ENCODE measurements at places on chromosomes 3 and 15.
A peak's percentile ranks its signal among the peaks of the same experiment; 100 is the strongest.

- no peak for DNase-seq
These were observed 36.9 kb downstream of the LRRFIP2 start for GRCh38 chr3:37137516-37137915.

DNA sequence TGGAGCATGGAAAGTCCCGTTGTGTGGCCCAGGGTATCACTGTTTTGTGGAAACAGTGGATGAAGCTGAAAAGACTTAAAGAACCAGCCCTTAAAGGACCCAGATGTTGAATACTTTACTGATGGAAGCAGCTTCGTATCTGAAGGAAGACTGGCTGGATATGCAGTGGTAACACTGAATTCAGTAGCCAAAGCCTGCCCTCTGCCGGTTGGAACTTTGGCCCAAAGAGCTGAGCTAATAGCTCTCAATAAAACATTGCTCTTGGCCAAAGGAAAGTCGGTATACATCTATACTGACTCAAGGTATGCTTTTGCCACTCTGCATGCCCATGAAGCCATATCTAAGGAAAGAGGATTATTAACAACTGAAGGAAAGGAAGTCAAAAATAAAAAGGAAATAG, 885.4 kb downstream of the PDCD6IP start:
- no peak for DNase-seq

GRCh38 chr3:128369121-128369703, 97.5 kb downstream of the DNAJB8 start:
- DNase-seq, result no peak

- DNase-seq, result no peak
These were observed 88.9 kb upstream of the NEDD4 start for GRCh38 chr15:56082263-56082761.

GRCh38 chr3:140438736-140439470, 239.0 kb upstream of the TRIM42 start:
- no peak for DNase-seq

DNA sequence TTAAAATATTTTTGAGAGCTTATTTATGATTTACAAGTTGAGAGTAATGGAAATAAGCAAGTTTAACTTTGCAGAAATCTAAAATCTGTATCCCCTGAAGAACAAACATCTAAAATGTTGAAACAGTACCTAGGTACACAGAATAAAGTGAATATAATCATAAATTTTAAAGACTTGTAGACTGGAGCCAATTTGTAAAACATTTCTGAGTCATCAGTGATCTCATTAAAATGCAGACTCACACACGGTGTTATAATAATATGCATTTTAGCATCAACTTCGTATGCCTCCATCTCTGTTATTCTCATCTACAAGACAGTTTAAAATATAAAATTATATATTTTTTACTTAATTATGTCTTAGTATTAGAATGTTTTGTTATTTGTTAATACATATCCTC, 399.5 kb upstream of the GOLIM4 start:
- DNase-seq, result no peak

GRCh38 chr3:138640537-138640936, 32.0 kb downstream of the FAIM start:
- no peak for DNase-seq

- DNase-seq, result peak; percentile 16
These were observed 217.8 kb upstream of the CD96 start for GRCh38 chr3:111324151-111324550.

DNA sequence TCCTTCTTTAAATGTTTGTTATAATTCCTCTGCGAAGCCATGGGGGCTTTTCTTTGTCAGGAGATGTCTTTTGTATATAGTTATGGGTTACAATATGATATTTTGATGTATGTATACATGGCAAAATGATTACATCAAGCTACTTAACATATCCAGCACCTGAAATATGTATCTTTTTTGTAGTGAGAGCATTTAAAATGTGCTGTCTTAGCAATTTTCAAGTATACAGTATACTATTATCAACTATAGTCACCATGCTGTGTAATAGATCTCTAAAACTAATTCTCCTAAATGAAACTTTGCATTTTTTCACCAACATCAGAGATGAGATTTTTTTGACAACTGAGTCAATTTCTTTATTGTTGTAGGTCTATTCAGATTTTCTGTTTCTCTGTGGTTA, 77.2 kb downstream of the STXBP5L start:
- no peak for DNase-seq

GRCh38 chr3:187002915-187003314, 72.6 kb downstream of the ST6GAL1 start:
- no peak for DNase-seq

GRCh38 chr3:126958638-126959085, 24.3 kb upstream of the PLXNA1 start:
- DNase-seq, result no peak

DNA sequence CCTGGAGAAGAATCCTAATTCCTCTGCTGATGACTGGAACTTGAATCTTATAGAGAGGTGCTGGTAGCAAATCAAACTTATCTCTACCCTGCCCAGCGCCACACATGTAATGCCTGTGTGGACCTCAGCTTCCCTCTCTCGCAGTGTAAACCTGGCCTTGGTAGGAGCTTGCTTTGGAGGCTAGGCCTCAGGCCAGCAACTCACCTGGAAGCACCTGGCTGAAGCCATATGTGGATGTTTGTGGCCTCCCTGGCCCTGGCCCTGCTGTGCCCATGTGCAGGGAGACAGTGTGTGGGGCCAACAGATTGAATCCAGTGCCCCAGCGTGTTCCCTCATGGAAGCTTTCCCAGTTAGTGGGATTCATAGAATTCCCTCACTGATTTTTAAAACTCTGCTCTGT, 8.4 kb downstream of the TTC21A start:
- no peak for DNase-seq

DNA sequence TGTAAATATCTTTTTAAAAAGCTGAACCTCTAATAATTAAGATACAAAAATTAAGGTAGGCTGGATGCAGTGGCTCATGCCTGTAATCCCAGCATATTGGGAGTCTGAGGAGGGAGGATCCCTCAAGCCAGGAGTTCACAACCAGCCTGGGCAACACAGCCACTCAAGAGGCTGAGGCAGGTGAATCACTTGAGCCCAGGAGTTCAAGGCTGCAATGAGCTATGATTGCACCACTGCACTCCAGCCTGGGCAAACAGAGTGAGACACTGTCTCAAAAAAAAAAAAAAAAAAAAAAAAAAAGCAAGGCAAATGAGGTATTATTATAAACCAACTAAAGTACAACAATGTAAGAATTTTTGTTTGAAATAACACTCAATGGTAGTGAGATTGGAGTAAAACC, 47.6 kb downstream of the EFHB start:
- DNase-seq, result no peak

- DNase-seq, result no peak
These were observed 30.4 kb downstream of the CCDC13 start for GRCh38 chr3:42742688-42743087.

DNA sequence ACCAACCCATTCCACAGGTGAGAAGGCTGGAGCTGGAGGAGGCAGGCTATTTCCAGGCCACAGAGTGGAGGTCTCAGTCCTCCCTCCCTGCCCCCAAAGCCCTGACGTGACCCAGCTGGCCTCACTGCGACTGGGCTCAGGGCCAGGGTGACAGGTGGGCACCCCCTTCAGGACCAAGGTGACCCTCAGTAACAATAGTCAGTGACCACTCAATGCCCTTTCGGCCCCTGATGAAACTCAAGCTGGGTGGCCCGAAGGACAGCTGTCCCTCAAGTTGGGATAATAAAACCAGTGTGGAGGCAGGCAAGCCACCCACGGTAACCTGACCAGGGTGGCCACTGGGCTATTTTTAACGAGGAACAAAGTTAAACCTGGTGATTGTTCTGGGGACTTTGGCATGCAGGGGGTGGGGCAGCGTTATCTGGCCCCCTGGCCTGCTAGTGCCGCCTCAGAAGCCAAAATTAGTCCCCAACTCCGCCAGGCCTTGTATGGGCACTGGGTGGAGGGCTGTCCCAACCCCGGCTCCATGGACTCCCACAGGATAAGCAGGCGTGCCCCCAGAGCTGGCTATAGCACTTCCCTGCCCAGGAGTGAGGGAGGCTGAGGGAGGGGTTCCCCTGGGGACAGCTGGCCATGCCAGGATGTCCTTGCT, 1.1 kb downstream of the TNNC1 start:
- no peak for DNase-seq

GRCh38 chr3:12479919-12480427, 4.3 kb upstream of the TSEN2 start:
- DNase-seq, result peak; percentile 67

- no peak for DNase-seq
These were observed 338.1 kb upstream of the ARHGEF26 start for GRCh38 chr3:153783106-153783505.

DNA sequence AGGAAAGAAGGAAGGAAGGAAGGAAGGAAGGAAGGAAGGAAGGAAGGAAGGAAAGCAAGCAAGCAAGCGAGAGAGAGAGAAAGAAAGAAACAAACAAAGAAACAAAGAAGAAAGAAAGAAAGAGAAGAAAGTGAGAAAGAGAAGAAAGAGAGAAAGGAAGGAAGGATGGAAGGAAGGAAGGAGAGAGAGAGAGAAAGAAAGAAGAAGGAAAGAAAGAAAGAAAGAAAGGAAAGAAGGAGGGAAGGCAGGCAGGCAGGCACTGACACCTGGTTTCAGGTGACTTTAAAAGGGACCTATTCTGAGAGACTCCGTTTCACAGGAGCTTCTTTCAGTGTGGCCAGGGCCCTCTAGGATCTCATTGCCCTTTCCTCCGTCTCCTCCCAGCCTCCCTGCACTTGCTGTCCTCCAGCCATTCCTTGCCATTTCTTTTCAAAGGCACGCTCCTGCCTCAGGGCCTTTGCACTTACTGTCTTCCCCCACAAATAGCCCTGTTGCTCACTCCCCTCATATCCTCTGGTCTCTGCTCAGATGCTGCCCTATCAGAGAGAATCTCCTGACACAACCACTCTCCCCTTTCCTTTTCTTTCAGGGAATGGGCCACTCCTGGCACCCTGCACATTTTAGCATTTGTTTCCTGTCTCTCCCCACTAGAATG, 31.5 kb downstream of the IL12A start:
- no peak for DNase-seq

- no peak for DNase-seq
These were observed 131.1 kb downstream of the PYDC2 start for GRCh38 chr3:191592105-191592504.

DNA sequence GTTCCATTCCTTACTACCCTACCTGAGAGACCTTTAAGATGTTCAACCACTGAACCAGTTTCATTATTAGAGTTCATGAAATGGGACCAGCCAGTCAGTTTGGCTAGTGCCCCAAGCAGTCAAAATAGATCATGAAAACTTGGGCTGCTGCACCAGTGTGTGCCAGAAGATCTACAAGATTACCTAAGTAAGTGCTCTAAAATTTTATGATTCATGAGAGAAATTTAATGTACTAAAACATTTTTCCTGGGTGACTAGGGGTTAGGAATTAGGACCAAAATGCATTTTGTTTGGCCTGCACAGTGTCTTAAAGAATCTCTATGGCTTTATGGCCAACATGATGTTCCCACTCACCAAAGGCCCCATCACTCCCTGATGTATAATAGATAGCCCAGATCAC, 214.7 kb downstream of the ATP8B4 start:
- no peak for DNase-seq

- DNase-seq, result no peak
These were observed 493.6 kb upstream of the ADAMTS9 start for GRCh38 chr3:65181391-65181871.

DNA sequence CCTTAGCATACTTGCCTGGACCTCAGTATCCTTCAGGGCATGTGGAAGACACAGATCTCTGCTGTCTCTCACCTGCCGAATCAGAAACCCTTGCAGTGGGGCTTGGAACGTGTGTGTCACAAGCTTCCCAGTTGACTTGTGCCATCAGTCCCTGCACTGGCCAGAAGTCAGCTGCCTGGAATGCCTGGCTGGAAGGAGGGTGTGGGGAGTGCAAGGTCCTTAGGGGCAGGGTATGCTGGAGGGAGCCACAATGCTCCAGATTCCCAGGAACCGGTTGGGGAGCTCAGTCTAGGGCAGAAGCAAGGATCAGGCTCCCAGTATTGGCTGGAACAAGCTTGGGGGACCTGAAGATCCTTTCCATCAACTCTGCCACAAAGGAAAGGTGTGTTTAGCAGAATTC, 27.1 kb downstream of the SPSB4 start:
- no peak for DNase-seq

DNA sequence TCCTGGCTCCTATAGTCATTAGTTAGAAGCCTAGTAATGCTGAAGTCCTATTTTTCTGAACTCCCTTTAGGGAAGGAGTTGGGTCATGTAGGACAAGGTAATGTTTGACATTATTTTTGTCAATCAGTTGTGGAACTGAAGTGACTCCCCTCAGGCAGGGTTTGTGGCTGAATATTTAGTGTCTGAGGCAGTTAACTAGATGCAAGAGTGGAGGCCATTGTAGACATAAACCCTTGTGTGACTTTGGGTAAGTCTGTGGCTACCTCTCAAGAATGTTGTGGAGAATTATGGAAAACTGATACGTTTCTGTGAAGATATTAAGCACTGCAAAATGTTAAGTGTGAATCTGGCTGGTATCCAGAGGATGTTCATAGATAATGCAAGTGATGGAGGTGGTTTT, 125.2 kb upstream of the PHLDB2 start:
- no peak for DNase-seq

GRCh38 chr15:68775671-68776476, 44.8 kb downstream of the ANP32A start:
- DNase-seq, result no peak

DNA sequence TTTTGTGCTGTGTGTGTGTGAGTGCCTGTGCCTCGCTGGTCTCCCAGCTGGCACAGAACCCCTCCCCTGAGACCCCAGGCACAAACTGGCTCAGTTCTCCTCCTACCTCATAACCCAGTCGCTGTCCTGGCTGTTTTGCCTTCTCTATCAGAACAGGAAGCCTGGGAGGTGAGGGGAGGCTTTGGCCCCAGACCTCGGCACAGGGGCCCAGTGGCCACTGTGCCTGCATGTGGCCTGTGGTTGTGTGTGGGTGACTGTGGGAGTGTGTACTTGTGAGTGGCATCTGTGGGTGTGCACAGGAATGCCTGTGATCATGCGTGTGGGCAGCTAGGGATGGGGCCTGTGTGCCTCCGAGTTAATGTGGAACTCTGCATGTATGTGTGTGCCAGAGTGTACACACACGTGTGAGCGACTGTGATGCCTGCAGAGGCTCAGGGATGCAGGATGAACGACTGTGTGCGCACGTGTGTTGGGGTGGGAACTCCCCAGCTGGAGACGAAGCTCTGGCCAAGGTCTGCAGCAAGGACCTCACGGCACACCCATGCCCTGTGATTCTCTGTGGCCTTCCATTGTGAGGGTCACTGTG, 32.3 kb downstream of the PSTPIP1 start:
- DNase-seq, result no peak

- no peak for DNase-seq
These were observed 6.5 kb downstream of the CHST13 start for GRCh38 chr3:126530171-126531050.

DNA sequence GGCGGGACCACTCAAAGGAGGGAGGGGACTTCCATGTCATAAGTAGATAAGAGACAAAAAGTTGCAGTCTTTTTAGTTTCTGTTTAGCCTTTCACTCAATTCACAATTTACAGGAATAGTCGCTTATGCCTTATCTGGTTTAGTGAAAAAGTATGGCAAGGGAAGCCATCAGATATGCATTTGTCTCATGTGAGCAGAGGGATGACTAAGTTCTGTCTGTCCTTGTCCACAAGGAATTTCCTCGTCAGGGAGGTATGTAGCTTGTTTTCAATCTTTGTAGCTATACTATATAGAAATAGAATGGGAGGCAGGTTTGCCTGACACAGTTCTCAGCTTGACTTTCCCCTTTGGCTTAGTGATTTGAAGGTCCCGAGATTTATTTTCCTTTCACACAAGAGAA, 882.8 kb downstream of the NAALADL2 start:
- DNase-seq, result no peak

- no peak for DNase-seq
These were observed 74.3 kb upstream of the STAC start for GRCh38 chr3:36305929-36306520.
